Activated gamma-delta T cell treated with Interleukin-2 at 50 U/mL for 16 hours (primary cell): ENCODE measurements at places on chromosomes 2 and 18.

DNA sequence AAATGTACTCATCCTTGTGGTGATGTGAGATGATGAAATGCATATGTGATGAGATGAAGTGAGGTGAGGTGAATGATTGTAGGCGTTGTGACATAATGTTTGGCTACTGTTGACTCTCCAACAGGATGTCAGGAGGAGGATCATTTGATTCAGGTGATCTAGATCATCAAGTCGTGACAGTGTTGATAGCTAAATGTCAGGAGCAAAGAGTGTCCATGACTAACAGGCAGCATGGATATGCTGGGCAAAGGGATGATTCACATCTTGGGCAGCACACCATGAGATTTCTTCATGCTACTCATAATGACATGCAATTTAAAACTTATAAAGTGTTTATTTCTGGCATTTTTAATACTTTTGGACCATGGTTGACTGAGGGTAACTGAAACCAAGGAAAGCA, 40.2 kb upstream of the UBXN4 start:
- no peak for DNase-seq

GRCh38 chr2:56372071-56372656, 188.4 kb downstream of the CCDC85A start:
- no peak for DNase-seq

GRCh38 chr2:197710424-197711042, 5.4 kb downstream of the MARS2 start:
- DNase-seq = no peak

DNA sequence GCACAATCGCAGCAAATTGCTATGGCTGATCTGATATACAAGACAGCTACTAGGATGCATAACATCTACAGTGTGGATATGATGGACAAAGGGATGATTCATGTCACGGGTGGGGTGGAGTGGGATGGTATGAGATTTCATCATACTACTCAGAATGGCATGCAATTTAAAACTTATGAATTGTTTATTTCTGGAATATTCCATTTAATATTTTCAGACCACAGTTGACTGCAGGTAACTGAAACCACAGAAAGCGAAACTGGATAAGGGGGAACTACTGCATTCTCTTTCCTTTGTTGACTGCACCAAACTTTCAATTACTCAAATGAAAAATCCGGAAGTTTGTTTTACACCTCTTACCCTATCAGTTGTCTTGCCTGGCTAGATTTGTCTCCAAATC, 94.4 kb upstream of the NEUROD1 start:
- no peak for DNase-seq

- no peak for DNase-seq
Observed at GRCh38 chr2:232587512-232587911, 37.0 kb downstream of the EIF4E2 start.

DNA sequence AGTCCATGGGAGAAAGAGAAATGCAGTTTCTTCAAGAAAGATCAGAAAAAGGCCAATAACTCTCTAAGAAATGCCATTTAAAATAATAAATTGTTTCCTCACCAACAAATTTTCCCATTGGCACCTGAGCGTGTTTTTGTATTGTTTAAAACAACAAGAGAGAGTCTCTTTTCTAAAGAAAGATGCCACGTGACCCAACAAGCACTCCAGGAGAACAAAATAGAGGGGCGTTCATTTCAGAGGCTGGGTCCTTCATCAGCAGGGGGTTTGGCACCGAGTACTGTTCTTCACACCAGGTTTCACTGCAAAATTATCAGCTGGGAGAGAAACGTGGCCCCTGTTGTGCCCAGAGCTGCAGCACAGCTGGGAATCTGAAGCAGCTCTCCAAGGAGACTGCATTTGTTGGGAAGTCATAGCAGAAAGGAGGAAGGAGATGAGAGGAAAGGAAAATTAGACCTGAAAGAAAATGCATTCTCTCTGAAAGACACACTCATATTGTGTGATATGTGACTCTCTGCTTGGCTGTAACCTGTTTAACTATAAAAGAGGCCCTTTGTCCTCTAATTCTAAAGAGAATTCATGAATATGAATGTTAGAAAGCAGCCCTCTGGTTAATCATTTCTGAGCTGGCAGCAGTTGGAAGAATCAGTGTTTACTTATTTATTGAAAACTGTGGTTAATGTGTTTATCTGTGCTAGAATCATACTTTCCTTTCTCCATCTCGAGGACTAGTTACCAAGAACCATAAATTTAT, 205.3 kb upstream of the CDH20 start:
- no peak for DNase-seq

DNA sequence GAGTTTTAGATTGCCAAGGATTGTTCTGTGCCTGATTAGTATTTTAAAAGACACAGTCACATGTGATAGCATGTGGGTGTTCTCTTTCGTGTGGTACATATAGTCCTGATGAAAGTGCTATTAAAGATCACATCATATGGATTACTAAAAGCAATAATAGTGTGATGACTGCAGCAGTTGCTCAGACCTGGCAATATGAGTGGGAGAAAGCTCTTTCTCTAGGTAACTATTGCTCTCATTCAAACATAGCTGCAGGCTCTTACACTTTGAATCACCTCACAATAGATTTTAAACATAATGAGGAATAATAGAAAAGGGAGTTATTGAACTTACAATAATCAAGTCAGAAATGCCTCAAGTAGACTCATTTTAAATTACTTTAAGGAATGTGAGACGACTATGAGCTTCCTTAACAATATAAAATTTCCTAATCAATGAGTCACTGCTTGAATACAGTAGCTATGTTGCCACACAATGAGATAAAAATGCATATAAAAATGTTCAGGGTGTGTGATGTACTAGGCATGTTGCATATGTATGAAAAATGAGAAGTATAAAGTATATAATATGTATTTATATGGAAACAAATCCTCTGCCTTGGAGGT, 452.1 kb downstream of the TMX3 start:
- DNase-seq = no peak

DNA sequence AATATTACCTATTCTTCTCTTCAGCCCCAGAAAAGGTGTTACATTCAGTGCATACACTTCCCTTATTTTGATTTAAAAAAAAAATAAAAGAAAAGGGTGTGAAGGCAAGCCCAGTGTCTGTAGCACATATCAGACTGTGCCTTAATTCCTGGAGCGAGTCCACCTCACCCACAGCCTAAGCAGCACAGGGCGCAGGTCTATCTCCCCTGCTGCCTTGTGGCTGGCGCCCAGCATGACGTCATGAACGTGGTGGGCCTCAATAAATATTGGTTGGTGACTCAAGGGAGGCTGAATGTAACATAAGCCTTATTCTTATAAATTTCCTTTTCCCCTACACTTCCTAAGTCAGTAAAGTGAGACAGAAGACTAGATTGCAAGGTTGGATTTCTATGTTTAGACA, 26.4 kb downstream of the ST3GAL5 start:
- peak; percentile 45 for DNase-seq

GRCh38 chr18:13019301-13019700, 28.1 kb downstream of the CEP192 start:
- no peak for DNase-seq

GRCh38 chr2:182586426-182586825, 129.6 kb upstream of the DNAJC10 start:
- no peak for DNase-seq

- no peak for DNase-seq
Observed at GRCh38 chr2:190094316-190094871, 31.9 kb upstream of the MSTN start.

- no peak for DNase-seq
Observed at GRCh38 chr2:47173986-47174732, 19.1 kb upstream of the STPG4 start.

GRCh38 chr2:181844551-181845290, 46.8 kb upstream of the ITPRID2 start:
- no peak for DNase-seq

- DNase-seq = no peak
Observed at GRCh38 chr2:9124231-9124741, 82.3 kb upstream of the ASAP2 start.

- no peak for DNase-seq
Observed at GRCh38 chr18:2448565-2449151, 122.6 kb downstream of the METTL4 start.
